AG09309 (cell line): ENCODE measurements at places on chromosomes 2 and 18.
A peak's percentile ranks its signal among the peaks of the same experiment; 100 is the strongest.

DNA sequence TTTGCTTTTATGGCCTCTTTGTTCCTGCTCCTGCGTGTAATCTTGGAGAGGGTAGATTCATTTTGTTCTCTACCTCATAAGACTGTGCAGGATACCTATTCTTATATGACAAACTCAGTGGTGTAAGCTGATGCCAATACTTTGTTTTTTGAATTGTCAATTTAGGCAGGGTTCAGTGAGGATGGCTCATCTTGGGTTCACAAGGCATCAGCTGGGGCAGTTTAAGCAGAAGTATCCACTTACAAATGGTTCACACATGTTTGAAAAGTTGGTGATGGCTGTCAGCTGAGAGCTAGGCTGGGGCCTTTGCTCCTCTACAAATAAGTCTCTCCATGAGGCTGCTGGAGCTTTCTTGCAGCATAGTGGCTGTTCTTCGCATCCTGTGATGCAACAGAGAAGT, 920.6 kb upstream of the PIK3C3 start:
- no peak for DNase-seq

GRCh38 chr2:227214622-227215041, 50.2 kb downstream of the COL4A3 start:
- DNase-seq, result no peak

DNA sequence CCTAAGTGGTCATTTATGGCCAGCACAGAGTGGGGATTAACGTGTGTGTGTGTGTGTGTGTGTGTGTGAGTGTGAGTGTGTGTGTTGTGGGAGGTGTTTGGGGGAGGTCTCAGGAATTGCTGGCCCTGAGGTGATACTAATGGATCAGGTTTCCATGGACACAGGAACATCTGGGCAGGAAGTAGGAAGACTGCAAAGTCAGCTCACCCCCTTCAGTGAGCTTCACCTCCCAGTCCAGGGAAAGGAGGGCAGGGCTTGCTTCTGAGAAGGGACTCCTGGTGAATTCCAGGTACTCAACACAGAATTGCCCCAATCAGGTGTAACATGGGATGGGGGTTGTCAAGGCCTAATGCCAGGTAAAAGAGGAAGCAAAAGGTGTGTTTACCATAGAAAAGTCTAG, 30.3 kb upstream of the IL1R1 start:
- no peak for DNase-seq

GRCh38 chr2:240459401-240460252, 24.2 kb downstream of the GPC1 start:
- DNase-seq, result no peak

GRCh38 chr18:46570666-46571065, 86.4 kb downstream of the LOXHD1 start:
- no peak for DNase-seq

DNA sequence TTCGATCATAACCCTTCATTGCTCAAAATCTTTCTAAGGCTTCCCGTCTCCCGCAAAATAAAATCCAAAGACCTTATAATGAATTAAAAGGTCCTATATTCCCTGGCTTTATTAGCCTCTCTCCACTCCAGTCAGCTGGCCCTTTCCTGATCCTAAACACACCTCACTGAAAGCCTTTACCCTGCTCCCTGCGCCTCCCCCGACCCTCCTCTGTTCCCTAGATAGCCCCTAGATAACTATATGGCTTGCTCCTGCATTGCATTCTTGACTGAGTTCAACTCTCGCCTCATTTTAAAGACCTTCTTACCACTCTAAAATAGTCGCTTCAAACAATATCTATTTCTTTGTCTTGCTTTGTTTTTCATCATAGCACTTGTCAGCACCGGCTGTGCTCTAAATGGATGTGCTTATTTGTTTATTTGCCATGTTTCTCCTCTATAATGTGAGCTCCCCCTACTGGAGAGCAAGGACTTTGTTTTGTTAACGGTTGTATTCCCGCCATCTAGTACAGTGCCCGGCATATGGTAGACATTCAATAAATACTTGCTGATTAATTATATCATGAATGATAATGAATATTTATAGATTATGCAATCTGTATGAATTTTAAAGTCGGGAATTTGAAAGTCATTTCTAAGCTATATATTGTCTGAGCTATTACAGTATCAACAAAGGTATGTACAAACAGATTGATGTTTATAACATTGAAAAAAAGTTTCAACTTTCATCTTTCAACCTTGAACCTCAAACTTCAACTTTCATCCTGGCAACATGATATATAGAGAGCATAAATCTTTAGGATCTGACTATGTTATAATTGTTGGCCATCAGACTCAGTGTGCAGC, 32.4 kb upstream of the VIT start:
- peak; percentile 69 for DNase-seq

DNA sequence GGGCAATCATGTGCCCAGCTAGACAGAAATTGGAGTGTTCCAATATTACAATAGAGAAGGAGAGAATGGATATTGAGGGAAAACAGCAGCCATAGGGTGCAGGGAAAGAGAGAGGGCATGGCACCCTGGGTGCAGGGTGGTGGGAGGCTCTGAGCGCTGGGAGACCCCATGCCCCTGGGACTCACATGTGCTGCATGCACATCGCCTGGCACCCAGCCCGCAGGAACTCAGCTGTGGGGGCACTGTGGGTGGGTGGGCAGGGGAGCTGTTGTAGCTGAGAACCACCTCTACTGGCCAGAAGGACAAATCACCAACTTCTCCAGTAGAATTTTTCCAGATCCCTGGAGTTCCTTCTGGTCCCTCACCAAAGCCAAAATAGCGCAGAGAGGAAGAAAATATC, 7.2 kb upstream of the NEURL3 start:
- no peak for DNase-seq

GRCh38 chr2:109231996-109232705, 103.1 kb downstream of the SH3RF3 start:
- DNase-seq, result no peak

DNA sequence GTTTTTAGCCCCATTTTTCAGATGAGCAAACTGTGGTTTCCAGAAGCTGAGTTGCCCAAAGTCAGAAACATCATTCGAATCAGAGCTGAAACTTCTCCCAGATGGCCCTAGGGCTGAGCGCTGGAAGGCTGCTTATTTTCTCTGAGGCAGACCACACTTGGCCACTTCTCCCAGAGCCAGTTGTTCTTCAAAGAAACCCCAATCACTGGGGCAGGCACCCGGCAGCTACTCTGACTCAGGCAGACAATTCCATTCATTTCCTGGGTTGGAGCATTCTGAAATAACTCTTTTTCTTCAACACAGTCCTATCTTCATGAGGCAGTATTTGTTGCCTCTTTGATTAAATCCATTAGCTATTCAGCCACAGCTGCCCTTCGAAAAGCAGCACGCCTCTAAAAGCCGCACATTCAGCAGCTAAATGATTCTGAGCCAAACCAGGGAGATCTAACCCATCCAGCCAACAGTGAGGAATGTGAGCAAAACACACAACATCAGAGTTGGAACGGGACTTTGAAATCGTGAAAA, 40.9 kb downstream of the LRATD1 start:
- DNase-seq, result no peak

- no peak for DNase-seq
These were observed 5.7 kb downstream of the GREB1 start for GRCh38 chr2:11539317-11540147.

- DNase-seq, result no peak
These were observed 7.6 kb downstream of the ZC3H15 start for GRCh38 chr2:186493564-186494085.

- no peak for DNase-seq
These were observed 18.9 kb downstream of the STON1 start for GRCh38 chr2:48548840-48549239.

- no peak for DNase-seq
These were observed 60.0 kb downstream of the DGKD start for GRCh38 chr2:233414273-233414654.

GRCh38 chr2:119338826-119339561, 27.6 kb downstream of the C2orf76 start:
- no peak for DNase-seq

DNA sequence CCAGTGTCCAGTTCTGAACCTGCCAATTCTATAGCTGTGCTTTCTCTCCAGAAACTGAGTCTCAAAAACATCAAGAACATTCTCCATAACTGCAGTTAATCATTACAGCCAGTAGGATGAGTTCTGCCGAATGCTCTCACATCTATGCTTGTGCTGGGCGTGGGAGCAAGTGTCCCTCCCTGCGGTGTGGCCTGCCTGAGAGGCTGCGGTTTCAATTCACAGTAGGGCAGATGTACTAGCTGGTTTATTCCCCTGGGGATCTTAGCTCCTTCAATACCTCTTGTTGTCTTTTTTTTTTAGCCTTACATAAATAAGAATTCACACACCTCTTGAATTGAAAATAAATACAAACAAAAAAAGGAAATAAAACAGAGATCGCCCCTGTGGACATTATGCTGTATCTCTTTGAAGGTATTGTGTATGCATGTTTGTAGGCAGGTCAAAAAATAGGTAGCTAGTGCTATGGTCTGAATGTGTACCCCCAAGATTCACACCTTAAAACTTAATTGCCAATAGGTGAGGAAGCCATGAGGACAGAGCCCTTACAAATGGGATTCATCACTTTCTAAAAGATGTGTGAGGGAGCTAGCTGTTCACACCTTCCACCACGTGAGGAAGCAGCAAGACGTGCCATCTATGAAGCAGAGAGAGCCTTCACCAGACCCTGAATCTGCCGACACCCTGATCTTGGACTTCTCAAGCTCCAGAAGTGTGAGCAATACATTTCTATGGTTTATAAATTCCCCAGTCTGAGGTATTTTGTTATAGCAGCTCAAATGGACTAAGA, 74.3 kb downstream of the BCL2L11 start:
- no peak for DNase-seq

GRCh38 chr18:3321133-3321812, 59.3 kb downstream of the MYL12B start:
- DNase-seq, result peak; percentile 53

GRCh38 chr2:158381205-158381604, 75.3 kb downstream of the CCDC148 start:
- no peak for DNase-seq

DNA sequence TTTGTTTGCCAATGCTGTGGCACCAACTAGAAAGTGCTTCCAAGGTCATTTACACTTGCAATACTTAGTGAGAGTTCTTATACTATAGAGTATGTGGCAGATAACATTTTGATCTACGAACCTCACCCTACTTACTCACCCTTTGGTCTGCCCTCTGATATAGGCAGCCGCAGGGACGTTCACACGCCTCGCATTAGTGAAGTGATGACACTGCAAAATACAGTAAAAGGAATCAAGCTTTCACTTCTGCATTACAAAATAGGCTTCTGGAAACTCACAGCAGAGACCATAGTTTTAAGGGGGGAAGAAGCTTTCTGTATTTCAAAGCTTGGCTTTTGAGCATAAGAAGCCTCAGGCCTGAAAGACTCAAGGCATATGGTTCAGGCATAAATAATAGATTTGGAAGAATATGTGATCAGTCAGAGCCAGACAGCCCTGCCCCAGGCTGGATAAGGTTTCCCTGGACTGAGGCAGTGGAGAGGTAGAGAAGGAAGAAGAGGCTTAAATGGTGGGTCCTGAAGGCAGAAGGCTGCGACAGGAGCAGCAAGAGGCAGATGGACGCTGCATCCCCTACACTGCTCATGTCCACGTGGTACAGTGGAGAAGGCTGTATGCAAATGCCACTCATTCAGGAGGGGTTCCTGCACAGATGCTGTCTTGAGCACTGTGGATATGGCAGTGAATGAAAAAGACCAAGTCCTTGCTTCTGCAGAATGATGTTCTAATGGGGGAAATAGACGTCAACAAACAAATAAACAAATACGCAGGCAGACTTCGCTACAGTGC, 63.1 kb downstream of the FECH start:
- DNase-seq, result no peak

- no peak for DNase-seq
These were observed 16.8 kb upstream of the LPIN1 start for GRCh38 chr2:11729362-11730212.
